ENCODE measurements at places on chromosomes 5 and 9.
A peak's percentile ranks its signal among the peaks of the same experiment; 100 is the strongest.

DNA sequence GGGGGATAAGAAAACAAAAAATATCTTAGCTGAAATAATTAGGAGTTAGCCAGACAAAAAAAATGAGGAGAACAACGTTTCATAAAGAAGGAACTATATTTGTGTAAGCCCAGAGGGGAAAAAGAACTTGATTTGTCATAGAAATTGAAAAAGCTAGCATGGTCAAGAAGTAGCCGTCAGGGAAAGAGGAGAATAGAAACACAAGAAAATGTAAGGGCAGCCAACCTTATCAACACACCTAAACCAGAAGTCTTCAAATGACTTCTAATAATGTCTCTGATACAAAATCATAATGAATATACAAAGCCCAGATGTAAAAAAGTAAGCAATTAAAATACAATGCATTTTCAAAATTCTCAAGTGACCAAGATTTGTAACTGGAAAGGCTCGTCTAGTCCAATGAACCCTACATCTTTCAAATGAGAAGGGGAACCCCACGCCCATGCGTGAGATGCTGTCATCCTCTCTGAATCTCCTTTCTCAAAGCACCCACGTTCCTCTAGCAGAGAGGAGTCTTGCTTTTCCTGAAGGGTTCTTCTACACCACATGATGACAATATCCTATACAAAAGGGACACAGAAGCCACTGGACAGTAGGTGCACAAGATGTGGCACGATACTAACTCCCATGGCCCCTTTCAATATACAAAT is 103.7 kb downstream of the ARL15 start:
- no peak for DNase-seq

GRCh38 chr5:6435356-6435755 is 13.3 kb upstream of the UBE2QL1 start:
- no peak for DNase-seq

GRCh38 chr5:146993876-146994530 is 115.4 kb upstream of the PPP2R2B start:
- no peak for DNase-seq

DNA sequence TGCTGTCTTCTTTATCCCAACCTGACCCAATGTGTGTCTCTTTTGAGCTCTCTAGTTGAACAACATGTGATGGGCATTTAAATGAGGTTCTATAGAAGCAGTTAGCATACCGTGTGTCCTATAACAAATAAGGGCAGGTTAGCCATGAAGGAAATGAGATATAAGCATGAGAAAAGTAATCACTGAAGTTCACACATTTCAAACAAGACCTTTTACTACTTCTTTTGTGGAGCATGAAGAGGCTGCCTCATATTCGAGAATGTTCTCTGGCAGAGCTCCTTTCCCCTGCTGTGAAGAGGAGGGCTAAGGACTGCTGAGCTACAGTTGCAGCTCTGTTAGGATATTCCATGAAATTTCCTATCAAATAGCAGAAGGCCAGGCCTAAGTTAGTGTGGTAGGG is 15.2 kb upstream of the SNCAIP start:
- DNase-seq = no peak

- DNase-seq = no peak
Measured at GRCh38 chr5:10520706-10521105, 43.2 kb upstream of the ANKRD33B start.

GRCh38 chr5:138458384-138458783 is 6.9 kb upstream of the EGR1 start:
- no peak for DNase-seq

- DNase-seq = no peak
Measured at GRCh38 chr9:8186560-8186959, 387.0 kb upstream of the DMAC1 start.

GRCh38 chr5:2047341-2047927 is 164.7 kb upstream of the IRX4 start:
- no peak for DNase-seq

DNA sequence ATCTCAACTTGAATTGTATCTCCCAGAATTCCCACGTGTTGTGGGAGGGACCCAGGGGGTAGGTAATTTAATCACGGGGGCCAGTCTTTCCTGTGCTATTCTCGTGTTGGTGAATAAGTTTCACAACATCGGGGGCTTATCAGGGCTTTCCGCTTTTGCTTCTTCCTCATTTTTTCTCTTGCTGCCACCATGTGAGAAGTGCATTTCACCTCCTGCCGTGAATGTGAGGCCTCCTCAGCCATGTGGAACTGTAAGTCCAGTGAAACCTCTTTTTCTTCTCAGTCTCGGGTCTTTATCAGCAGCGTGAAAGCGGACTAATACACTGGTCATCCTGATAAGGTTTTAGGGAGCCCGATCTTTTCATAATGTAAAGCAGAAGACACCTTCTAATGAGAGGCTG is 687.0 kb upstream of the FTMT start:
- DNase-seq = no peak

GRCh38 chr5:137234973-137235943 is 263.9 kb downstream of the SPOCK1 start:
- no peak for DNase-seq

DNA sequence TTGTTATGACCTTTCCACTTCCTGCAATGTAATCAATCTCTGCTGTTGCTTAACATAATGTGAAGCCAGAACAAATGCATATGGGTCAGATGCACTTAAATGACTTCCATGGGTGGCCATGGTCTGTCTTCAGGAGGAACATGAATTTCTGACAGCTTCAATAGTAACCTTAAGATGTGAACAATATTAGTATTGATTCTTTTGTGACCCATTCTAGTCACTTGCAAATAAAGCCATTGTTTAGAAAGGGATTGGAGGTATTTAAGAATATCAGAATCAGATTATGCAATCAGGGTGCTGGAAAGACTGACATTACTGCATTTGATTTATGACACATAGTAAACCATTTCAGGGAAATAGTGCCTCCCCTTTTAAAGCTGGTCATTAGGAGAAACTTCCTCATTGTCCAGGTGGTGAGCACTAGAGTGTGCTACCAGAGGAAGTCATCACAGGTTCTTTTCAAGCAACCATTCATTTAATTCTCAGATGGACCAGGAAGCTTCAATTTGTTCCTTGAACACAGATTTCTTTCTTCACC is 32.1 kb downstream of the GRIN3A start:
- no peak for DNase-seq

- no peak for DNase-seq
Measured at GRCh38 chr5:111143910-111144309, 51.8 kb downstream of the WDR36 start.

DNA sequence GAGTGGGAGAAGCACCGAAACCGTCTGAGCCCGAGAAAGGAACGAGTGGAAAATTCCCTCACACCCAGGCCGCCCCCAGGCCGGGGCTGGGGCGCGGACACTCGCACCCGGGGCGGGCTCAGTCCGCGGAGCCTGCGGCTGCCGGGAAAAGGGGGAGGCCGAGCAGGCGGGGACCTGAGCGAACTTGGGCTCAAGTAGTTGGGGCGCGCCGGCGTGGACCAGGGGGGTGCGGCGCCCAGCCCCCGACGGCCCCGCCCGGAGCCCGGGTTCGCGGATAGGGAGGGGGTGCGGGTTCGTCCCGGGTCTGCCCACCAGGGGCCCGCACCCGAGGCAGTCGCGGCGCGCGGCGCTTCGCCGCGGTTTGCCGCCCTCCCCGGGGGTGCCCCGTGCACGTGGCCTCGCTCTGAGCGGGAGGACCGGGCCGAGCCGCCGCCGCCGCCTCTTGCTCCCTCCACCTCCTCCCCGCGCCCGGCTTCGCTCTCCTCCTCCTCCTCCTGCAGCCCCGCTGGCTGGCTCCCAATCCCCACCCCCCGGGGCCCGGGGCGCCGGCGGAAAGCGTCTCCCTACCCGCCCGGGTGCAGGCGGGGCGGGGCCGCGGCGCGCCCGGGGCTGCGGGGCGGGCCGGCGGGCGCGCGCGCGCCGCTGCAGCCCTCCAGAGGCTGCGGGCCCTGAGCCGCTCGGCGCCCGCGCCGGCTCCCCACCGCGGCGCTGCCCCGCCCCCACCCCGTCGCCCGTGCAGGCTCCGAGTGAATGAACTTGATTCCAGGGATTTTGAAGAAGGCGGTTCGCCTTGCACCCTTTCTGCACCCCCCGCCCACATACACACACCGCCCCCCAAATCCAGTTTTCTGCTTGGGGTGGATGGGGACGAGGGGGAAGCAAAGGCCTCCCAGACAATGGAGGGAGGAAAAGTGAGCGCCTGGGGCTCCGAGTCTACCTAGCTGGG is 1.3 kb upstream of the NFIB start:
- no peak for DNase-seq

- no peak for DNase-seq
Measured at GRCh38 chr9:28155067-28155466, 581.8 kb upstream of the C9orf72 start.

DNA sequence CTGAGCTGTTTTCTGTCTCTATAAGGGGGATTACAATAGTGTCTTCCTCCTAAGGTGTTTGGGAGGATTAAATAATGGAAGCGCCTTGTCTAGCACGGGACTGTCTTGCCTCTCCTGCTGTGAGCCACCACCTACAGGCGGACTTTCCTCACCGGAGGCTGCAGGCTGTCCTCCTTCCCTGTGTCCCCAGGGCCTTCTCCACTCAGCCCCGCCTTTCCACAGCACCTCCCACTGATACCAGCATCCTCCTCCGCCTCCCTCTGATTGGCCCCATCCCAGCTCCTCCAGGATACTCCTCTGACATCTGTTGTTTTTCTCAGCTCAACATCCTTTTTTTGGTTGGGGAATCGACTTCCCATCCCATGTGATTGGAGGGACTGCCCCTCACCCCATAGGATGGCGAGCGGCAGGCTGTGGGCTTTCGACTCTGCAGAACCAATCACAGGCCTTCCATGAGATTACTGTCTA is 851 bp upstream of the ZDHHC12 start:
- peak; percentile 35 for DNase-seq

DNA sequence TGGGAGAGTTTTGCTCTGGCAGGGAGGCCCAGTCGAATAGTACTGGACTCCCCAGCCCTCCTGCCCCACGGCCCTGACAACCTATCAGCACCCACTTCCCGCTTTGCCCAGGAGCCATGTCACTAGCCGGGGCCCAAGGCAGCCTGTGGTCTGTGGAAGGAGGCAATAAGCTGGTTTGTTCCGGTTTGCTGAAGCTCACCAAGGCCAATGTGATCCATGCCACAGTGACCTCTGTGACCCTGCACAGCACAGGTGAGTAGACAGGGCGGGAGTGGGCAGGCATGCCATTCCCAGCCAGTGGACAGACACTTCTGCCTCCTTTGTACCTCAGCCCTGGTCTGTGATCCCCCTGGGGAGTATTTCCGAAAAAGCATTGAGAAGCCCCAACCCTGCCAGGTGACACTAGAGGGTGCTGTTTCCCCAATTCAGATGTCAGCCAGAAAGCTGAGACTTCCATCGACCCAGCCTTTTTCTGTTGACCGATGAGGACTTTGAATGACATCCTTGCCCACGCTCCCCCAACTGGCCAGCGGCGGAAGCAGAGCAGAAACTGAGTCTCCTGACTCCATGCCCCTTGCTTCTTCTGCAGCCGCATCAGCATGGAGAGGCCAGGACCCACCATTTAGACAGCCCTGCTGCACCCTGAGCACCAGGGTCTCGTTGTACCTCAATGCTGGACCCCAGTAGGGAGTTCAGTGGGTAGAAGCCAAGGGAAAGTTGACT is 9.6 kb downstream of the PCYOX1L start:
- DNase-seq = peak; percentile 61

DNA sequence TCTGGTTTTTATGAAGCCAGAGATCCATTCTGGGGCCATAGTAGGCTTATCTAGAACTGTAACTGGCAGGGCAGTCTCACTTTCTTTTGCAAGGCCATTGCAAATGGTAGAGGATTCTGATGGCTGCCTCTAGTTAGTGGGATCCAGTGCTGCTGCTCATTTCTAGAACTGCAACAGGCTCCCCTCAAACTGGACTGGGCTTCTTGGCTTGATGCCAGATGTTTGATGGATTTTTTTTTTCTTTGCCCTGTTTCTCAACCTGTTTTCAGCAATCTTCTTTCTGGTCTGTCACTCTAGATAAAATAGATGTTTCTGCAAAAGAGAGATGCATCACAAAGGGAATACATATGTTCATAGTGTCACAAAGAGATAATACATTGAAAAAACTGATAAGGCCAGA is 11.9 kb downstream of the CARTPT start:
- no peak for DNase-seq

DNA sequence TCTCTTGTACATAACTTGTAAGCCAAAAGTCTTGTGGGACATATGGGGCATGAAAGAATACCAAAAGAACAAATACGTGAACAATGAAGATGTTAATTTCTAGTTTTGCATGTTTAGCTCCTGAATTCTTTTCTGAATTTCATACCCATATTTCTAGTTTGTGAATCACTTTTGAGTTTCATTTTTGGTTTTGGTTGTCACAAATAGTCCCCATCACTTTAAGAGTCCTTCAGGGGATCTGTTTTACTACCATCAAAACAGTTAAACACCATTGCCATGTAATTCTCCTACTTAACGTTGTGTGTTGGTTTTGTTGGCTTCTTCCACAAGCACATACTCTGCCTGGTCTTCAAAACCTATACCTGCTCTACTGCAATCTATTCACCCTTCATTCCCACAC is 27.0 kb downstream of the VCAN start:
- no peak for DNase-seq

GRCh38 chr5:131947445-131947844 is 2.0 kb upstream of the MEIKIN start:
- no peak for DNase-seq

- DNase-seq = no peak
Measured at GRCh38 chr9:91942201-91942600, 7.8 kb downstream of the ROR2 start.
